ENCODE measurements at places on chromosomes 12 and 14.

- no peak for DNase-seq
These were observed 4.1 kb upstream of the SLC7A7 start for GRCh38 chr14:22819151-22819988.

DNA sequence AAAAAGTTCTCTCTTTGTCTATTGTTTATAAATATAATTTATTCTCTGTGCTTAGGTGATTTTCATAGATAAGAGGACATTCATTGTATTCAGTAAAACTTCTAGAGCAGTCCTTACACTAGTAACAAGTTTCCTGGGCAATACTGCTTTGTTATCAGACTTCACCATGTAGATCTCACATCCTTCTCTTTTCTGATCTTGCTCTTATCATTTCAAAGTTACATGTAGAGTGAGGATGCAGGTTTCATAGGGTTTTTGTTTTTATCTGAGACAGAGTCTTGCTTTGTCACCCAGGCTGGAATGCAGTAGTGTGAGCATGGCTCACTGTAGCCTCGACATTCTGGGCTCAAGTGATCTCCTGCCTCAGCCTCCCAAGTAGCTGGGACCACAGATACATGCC is 789.5 kb downstream of the DIO2 start:
- DNase-seq: no peak

DNA sequence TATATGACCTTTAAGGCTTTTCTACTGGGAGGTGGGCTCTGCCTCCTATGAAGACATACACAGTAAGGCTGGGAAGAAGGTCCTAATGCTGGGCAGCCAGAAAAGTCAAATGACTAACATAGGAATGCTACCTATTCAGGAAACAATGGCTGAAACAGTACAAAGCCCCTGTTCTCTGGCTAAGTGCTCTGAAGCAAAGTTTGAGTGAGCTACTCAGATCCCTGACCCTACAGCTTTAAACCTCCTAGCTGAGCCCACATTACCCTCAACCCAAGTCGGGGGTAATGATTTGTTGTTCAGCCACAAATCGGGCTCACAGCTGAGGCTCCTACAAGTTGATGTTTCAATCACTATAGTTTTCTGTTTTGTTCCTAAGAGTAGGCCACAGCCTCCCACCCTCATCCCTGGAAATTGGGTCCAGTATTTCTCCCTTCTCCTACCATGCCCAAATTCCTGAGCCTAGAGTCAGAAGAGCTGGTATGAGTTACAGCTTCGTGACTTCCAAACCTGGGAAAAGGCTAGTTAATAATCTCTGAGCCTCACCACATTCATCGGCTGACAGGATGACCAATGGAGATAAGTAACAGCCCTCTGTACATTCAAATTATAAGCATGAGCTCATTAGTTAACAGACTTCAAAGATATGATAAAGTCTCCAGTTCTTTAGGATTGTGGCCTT is 46.5 kb downstream of the BTBD7 start:
- no peak for DNase-seq

GRCh38 chr14:59964251-59965007 is 44.5 kb downstream of the LRRC9 start:
- DNase-seq: peak; percentile 5

- DNase-seq: no peak
These were observed 99.9 kb upstream of the SLC24A4 start for GRCh38 chr14:92223025-92223424.

DNA sequence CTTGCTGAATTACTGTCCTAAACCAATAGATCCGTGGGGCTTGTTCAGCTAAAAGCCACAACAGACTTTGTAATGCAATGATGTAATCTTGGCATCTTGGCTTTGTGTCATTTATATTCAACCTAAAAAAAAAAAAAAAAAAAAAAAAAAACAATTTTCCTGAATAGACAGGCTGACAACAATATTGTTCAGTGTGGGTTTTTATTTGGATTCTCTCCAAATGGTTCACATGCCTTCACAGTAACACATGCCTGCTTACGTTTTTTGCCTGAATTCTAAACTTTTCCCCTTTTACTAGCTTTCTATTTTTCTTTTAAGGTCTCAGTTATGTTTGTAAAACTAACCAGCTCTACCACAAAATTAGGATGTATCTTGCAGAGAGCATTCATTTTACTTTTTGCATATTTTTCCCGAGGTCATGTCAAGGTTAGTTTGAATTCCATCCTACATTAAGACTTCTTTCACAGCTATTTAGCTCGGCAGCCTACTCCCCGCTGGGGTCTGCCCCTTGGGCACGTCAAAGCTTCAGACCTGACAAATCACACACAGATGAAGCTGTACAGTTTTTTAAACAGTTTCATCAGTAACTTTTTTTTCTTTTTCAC is 213.7 kb upstream of the NPAS3 start:
- DNase-seq: no peak

- DNase-seq: no peak
These were observed 827.7 kb downstream of the TMTC2 start for GRCh38 chr12:83514372-83514771.

- DNase-seq: no peak
These were observed 11.2 kb downstream of the GPR132 start for GRCh38 chr14:105053996-105054395.

DNA sequence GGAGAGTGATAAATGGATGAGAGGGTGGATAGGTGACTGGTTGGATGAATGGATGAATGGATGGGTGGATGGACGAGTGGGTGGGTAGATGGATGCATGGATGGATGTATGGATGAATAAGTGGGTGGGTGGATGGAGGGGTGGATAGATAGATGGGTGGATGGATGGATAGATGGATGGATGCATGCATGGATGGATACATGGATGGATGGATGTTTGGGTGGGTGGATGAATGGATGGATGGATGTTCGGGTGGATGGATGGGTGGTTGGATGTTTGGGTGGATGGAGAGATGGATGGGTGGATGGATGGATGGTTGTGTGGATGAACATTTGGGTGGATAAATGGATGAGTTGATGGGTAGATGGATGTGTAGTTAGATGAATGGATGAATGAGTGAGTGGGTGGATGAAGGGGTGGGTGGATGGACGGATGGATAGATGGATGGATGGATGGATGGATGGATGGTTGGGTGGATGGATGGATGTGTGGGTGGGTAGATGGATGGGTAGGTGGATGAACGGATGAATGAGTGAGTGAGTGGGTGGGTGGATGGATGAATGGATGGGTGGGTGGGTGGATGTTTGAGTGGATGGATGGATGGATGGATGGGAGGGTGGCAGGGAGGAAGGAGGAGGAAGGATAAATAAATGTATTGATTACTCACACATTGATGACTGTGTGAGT is 9.7 kb upstream of the TMEM179 start:
- no peak for DNase-seq

DNA sequence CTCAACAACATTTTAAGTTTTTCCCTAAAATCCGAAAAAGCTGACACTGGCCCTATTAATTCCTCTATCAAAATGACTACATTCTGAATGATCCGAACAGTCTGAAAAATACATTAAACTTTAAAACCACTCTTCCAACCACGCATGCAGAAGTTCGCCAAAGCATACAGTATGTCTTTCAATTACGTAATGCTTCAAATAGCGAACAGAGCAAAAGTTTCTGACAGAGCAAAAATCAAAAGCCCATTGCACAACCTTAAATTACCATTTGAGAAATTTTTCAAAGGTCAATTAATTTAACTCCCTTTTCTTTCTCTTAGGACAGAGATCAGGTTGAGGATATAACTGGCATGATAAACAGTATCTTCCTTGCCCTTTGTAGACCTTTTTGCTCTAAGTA is 33.2 kb downstream of the LRIG3 start:
- no peak for DNase-seq

GRCh38 chr12:64278421-64278820 is 56.3 kb upstream of the KICS2 start:
- no peak for DNase-seq

GRCh38 chr12:29572938-29573337 is 75.5 kb upstream of the OVCH1 start:
- DNase-seq: no peak

DNA sequence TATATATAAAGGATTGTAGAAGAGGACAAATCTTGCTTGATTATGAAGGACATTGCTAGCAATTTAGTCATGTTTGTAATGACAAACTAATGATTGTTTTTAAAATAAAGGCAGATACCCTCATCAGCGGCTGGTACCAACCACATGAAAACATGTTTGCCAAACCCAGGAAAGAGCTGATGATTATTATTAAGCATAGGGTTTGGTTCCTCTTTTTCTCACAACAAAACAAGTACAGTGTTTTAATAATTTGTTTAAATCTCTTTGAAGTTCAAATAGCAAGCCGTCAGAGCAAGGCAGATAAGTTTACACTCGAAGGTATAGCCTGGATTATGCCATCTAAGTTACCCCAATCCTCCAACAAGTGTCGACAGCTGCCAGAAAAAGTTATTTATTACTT is 5.3 kb upstream of the SINHCAF start:
- no peak for DNase-seq

All from CD4-positive, alpha-beta memory T cell (primary cell).